ENCODE measurements at places on chromosomes 1 and 21.
A peak's percentile ranks its signal among the peaks of the same experiment; 100 is the strongest.

GRCh38 chr1:206925106-206925736, 3.5 kb upstream of the FCMR start:
- DNase-seq = peak; percentile 78

- DNase-seq = no peak
Measured at GRCh38 chr1:19955534-19956170, 23.8 kb downstream of the PLA2G2A start.

- DNase-seq = no peak
Measured at GRCh38 chr1:117618450-117619122, 12.7 kb downstream of the TENT5C start.

DNA sequence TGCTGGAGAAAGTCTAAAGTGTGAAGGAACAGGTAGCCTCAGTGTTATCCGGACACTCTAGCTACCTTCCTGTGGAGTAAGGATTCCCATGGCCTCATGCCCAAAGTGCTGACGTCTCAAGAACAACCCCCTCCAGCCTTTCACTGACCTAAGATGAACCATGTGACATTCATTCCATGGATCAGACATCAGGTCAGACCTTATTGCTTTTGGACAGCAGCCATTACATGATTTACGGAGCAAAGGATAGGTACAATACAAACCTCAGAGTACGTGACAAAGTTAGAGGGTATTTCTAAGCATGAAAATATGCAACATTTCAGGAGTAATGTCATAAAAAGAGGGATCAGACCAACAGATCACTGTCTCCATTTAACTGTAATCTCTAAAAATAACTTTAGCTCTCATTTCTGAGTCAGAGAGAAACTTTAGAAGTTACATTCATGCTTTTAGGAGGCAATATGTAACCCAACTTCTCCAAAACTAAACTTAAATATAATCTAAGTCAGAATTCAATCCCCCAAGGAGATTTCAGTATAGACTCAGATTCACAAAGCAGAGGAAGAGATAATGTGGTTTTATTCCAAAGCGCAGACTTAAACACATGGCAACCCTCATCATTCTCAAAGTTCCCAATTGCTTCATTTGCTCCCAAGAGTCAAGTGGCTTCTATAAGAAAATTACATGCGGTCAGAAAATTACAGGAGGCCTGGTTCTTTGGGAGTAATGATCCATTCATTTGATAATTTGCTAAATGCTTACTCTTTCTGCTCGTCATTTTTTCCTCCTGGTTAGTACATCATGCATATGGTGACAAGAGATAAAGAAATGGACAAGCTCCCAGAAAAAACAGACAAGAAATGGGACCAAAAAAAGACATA, 280.4 kb downstream of the SETD4 start:
- DNase-seq = no peak

Measured in activated naive CD4-positive, alpha-beta T cell treated with anti-CD3 and anti-CD28 coated beads for 36 hours (primary cell).